ENCODE measurements at places on chromosomes 6 and 20.

DNA sequence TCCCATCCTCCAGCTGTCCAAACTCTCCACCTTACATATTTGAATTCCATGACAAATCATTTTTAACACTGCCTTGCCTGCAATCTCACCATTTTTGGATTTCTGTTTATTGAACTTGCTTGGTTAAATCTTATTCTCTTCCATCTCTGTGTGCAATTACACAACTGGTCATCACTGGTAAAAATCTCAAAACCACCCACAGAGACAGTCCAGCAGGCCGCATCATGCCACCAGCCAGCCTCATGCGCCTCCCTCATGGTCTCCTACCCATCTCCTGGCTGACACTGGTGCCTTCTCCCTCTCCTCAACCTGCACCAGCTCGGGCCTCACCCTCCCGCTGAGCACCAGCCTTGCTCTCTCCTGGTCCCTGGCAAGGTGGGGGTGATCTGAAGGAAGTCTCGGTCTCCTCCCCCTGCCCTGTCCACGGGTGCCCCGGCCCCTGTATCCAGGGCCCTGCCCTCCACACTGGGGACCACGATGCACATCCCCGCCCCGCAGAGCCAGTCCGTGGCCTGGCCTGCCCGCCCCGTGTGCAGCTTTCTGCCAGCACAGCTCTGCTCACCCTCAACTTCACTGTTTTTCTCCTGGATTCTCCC lies 92.0 kb downstream of the THBS2 start:
- no peak for DNase-seq

DNA sequence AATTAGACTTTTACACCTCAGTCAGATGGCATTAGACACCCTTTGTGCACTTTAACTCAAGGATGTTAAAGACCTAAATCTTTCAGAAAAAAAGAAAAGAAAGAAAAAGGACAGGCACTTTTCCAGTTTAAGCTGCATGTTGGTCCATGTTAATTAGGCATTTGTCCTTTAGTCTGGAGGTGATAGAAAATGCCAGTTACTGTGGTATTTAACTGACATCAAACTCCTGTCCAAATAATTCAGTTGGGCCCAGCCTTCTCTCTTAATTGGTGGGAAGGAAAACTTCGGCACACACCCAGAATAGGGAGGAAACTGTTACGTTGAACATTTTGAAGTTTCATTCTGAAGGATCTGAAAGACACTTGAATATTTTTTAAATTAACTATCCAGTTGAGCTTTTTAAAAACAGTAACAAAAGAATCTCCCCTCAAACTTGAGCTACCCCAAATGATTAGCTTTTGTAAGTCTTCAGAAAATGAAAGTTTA lies 30.3 kb downstream of the RREB1 start:
- no peak for DNase-seq

GRCh38 chr6:127069659-127070279 lies 48.7 kb upstream of the RSPO3 start:
- DNase-seq, result no peak

GRCh38 chr6:61935242-61935846 lies 350.7 kb downstream of the KHDRBS2 start:
- DNase-seq, result no peak

DNA sequence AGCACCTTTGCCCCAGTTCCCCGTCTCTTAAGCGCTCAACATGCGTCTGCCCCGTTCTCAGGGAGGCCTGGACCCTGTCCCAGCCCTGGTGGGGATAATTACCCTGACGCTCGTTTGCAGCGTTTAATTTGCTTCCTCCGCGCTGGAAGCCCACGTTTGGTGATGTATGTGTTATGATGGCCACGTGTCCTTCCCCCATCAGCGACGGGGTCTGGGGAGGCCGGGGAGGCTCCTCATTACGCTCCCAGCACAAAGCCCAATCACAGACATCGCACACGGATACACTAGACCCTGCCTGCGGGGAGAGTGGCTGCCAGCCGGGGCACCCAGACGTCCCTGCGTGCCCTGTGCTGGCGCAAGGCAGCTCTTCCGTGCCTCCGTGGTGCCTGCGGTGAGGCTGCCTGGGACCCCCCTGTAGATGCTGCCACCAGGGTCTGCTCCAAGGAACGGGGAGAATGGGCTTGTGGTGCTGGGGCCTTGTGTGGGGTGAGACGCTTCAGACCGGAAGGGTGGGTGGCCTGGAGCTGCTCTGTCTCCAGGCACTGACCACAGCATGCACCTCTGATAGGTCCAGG lies 10.2 kb upstream of the CHRNA4 start:
- DNase-seq, result no peak

DNA sequence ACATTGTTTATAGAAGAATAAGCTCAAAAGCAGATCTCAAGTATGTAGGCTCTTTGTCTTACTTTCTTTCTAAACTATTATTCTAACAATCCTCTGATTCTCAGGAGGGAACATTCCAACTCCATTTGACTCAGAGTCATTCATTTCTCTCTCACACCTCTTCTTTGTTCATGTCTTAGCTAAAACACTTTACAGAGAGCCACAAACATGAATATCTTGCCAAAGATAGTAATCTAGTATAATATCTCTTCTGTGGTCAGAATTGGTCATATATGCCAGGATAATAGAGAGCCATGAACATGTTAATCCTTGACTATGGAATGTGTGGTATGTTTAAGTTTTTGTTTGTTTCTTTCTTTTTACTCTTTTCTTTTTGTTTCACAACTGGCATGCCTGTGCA lies 456.0 kb upstream of the PTCHD4 start:
- DNase-seq, result no peak

- DNase-seq, result no peak
Measured at GRCh38 chr6:131293472-131293911, 158.2 kb downstream of the AKAP7 start.

GRCh38 chr6:72716916-72717315 lies 95.1 kb downstream of the KCNQ5 start:
- no peak for DNase-seq

GRCh38 chr6:25175196-25175595 lies 104.0 kb upstream of the CARMIL1 start:
- no peak for DNase-seq

DNA sequence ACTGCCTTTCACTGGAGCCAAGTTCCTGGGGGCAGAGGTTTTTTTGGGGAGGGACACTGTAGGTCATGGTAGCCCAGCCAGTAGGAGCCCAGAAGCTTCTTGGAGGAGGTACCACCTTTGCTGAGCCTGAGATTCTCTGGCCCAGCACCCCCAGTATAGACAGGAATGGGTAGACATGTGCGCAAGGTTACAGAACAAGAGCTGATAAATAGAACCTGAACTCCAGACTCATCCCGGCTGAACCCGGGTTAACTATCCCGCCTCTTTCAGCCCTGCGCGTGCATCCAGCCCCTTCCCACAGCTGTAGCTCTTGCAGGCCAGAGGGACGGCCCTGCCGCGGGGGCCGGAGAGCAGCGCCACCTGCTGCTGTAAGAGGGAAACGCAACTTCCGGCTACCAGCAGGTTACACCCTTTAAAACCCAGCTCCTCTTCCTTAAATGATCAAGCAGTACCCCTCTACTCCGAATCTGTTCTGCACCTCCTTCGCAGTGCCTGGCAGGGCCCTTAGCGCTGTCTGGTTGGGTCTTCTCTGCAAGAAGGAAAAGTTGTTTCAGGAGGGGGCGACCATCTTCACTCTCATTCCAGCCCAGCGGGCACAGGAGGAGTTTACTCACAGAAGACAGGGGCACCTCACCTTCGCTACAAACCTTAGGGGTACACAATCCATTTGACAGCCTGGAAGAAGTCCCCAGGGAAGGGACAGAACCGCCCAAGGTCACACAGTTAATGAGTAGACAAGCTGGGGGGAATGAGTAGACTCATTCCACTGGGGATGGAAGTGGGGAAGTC lies 7.5 kb downstream of the SRXN1 start:
- peak; percentile 26 for DNase-seq

Data from activated T-helper 1 cell treated with anti-CD3 and anti-CD28 coated beads, Interleukin-2, amount 50 U/mL, for 16 hours (primary cell).